ENCODE measurements at places on chromosomes 2 and 18.

DNA sequence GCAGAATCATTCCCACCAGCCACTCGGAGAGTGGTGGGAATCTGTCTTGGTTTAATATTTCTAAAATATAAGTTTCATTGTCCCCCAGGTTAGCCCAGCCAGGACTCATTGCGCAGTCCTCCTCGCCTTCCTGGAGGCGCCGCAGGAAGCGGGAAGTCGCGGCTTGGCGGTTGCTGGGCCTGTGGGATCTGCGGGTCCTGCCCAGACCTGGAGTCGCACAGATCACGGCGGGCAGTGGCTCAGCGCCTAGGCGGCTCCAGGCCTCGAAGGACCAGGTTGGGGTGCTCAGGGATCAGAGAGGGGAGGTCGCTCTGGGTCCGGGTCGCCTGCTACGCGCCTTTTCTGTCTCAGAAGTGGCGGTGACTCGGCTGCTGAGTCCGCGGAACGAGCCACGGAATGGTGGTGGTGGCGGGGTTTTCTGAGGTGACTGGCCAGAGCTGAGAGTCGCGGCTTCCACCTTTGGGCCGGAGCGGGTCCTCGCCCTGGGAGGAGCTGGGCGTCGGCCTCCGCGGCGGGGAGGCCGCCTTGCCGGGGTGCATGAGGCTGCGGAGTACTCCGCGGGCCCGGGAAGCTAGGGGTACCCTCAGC, 2.6 kb downstream of the HOXD3 start:
- DNase-seq = no peak

DNA sequence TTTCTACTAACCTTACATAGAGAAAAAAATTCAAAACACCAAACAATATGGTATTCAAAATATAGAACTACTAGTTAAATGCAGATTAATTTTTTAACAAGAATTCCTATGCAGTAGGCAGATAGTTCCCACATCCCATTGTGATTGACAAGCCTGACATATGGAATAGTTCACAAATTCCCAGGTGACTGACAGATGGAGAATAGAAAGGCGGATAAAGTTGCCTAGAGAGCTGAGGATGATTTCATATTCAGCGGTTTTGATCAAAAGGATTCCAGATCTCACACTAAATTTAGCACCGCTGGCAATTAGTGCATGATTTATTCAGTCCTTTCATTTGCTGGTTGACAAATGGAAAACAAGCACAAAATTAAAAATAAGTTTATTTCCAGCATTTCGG, 733.7 kb upstream of the POU3F3 start:
- no peak for DNase-seq

DNA sequence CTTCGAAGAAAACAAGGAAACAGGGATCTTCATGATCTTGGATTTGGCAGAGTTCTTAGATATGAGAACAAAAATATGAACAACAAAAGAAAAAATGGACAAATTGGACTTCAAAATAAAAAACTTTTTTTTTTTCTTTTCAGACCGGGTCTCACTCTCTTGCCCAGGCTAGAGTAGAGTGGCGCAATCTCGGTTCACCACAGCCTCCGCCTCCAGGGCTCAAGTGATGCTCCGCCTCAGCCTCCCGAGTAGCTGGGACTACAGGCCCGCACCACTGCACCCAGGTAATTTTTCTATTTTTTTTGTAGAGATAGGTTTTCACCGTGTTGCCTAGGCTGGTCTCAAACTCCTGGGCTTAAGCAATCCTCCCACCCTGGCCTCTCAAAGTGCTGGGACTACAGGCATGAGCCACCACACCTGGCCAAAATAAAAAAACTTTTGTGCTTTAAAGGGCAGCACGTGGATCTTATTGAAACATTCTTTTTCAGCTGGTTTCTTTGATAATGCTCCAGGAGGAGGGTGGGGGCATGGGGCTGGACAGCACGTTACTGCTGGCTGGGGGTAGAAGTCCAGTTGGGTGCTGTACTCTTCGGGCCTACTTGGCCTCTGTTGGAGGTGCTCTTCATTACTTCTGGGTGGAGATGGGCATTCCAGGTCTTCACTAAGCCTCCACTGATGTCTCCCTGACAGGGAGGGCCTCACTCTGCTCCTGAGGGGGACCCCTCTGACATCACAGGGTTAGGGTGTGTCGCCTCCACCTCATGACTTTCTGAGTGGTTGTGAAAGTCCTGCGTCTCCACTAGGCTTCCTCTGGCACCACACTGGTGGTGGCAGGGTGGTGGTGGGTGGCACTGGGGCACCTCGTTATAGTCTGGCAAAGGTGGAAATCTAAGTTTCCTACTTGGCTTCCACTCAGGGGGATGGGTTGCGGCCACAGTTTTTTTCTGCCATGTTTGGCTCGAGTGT, 150.5 kb upstream of the XPO1 start:
- no peak for DNase-seq

DNA sequence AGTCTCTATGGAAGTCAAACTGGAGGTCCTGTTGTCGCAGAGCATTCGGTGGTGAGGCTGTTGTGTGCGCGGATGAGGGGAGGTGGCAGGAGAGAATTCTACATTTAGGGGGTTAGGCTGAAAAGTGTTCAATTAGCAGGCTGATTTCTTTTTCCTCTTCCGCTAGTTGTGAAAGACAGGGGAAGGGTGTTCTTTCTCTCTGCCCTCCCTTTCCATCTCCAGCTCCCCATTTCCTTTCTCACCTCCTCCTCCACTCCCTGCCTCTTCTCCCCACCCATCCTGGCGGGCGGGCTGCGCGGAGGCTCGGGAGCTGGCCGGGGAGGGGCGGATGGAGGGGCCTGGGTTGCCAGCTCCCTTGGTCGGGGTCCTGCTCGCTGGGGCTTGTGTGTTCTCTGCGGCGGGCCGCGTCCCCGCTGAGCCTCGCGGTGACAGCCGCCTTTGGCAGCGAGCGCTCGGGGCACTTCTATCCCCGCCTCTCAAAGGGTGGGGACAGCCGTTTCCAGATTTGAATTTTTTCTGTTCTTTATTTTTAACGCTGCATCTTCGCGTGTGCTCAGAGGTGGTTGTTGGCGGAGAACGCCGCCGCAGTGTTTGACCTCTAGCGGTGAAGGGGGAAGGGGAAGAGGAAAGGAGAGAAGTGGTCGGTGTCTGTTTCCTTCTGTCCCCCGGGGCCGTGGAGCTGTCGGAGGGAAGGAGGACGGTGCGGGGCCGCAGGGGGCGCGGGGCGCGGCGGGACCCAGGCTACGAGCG, 3.6 kb downstream of the SOX11 start:
- no peak for DNase-seq

DNA sequence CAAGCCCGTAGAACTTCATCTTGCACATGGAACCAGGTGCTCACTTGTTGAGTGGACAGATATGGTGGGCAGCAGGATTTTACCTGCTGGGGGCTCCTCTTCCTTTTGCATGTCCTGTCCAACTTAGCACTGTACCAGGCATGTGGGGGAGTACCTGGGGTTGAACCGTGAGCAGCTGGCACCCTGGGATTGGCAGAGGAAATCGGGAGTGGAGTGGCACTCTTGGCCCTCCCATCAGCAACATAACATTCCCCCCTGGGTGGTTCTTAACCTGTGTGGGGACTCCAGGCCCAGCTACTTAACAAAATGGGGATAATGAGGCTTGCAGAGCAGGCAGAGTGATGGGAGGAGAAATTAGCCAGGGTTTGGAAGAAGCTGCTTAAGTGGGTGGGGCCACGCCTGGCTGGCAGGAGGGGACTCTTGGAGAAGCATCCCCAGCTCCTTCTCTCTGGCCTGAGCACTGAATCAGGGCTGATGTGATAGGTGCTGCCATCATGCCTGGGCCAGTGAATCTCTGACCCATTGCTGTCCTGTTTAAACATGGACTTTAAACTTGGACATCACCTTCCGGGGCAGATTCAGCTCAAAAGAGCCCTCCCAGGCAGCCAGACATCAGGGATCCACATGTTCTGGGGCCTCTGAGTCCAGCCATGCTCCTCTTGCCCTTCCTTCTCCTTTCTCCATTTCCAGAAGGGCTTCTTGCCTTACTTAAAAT, 15.5 kb downstream of the FOSL2 start:
- no peak for DNase-seq

GRCh38 chr2:236702657-236703372, 133.2 kb downstream of the ACKR3 start:
- DNase-seq = no peak

DNA sequence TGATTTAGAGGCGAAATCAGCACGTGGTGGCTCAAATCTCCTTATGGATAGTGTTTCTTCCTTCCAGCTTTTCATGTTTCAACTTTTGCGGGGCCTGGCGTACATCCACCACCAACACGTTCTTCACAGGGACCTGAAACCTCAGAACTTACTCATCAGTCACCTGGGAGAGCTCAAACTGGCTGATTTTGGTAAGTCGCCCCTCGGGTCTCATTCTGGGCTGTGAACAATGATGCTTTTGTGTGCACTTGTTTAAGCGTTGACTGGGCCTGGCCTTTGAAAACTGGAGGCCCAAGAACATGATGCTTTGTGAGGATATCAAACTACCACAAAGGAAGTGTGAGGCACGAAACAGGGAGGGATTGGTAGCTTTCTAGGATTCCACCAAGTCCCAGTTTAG, 27.4 kb downstream of the CDK15 start:
- no peak for DNase-seq

DNA sequence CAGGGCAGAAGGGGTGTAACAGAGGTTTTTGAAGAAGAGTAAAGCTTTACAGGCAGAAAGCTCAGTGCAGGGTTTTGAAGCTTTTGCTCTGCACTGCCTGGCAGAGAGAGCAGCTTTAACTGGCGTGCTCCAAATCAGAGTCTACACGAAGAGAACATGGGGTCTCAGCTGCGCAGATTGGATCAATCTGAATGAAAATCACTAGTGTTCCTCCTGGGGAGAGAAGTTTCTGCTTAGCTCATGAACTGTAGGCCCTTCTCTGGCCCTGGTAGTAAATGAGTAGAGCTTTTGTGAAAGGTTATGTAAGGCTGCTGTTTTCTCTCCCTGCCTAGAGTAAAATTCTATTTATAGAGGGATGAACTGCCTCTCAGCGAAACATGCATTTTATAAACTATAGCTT, 13.6 kb downstream of the DCC start:
- DNase-seq = no peak

DNA sequence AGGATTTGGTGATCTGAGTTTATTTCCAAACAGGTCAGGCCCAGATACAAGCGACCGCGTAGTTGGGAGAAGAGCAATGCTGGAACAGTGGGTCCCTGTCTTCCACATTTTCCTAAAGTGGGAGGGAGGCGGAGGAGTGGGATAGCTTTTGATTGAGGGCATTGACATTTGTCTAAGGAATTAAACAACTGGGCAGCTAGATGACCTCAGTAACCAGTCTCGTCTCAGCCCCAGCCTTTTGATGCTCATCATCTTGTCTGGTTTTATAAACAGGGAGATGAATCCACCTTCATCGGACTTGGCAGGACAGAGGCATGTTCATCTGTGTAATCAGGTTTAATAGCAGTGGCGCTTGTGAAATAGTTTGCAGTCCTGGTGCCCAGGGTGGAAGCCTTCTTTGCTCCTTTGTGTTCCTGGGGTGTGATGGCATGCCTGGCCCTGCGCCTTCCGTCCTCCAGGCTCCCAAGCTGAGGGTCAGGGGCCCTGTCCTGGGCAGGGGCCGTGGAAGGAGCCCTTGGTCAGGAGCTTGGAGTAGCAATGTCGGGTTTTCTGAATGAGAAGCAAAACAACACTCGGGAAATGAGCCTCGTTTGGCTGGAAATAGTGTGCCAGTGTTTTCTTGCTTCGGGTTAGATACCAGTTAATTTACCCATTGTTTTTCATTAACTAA, 193.8 kb downstream of the FAM210A start:
- no peak for DNase-seq

- no peak for DNase-seq
These were observed 102.9 kb upstream of the ALK start for GRCh38 chr2:30024281-30024680.

- no peak for DNase-seq
These were observed 296.9 kb upstream of the HS6ST1 start for GRCh38 chr2:128615571-128615970.

DNA sequence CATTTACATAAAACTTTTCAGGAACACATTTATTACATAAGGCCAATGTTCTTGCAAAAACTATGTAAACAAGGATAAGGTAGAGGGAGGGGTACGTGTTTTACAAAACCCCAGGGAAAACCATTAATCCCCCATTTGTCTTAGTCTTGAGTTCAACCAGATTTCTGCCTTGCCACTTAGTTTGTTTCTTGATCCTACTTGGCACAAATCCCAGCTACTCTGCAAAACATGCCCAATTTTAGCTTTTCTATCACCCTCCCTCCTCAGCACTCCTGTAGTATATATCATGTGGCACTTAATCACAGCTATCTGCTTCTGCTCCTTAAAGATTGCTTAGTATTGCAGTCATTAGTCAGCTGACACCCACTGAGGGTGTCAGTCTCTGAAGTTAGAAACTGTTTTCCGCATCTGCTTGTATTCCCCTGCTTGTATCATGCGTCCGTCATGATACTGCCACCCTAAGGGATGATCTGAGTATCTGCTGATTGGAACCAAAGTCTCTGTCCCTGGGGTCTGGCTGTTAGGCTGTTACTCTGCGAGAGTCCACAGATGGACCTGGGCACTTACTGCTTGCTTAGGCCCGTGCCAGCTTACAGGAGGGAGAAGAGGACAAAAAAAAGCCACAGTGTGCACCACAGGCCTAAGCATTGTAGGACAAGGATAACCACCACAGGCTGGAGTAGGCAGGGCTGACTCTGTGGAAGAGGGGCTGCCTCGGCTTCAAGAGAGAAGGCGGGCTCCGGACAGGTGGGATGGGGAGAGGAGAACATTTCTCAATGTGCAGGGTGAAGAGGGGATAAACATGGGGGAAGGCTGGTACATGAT, 82.2 kb downstream of the EPAS1 start:
- DNase-seq = no peak

GRCh38 chr2:75406131-75406581, 154.6 kb downstream of the EVA1A start:
- no peak for DNase-seq

- no peak for DNase-seq
These were observed 218.8 kb upstream of the PKDCC start for GRCh38 chr2:41829052-41829451.

- no peak for DNase-seq
These were observed 102.4 kb downstream of the ARL4C start for GRCh38 chr2:234394450-234394849.

GRCh38 chr2:231665245-231666170, 42.8 kb upstream of the PTMA start:
- no peak for DNase-seq

- DNase-seq = no peak
These were observed 587.3 kb downstream of the ARHGAP15 start for GRCh38 chr2:143716522-143716921.

DNA sequence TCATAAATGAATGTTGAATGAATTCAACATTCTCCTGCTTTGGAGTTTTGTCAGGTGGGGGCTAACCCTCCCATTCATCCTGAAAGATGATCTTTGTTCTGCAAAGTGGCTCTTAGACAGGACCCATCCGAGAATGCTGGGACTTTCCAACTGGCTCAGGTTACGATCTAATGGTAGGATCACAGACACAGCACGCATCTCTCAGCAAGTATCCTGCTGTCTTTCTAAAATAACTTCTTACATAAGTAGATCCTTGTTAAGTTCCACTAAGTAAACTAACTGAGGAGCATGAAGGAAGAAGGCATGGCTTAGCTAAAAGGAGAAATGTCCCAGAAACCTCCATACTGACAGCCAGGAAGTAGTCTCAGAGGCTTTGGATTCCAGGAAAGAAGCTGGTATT, 23.7 kb downstream of the CYP27A1 start:
- no peak for DNase-seq
